Diencephalon (tissue), 1 donor: ENCODE measurements at places on chromosomes 4 and X. TPM values are rescaled to one million over a fixed set of nuclear protein-coding genes. Genes with fewer than 3 reads are reported as not detected.

PTCHD1 gene
- total RNA-seq, result 11.5 TPM

LDB2 gene
- total RNA-seq, result 99.4 TPM

CYBB gene
- total RNA-seq, result 19.6 TPM

PLP1 gene
- total RNA-seq, result 43.8 TPM

NIPAL1 gene
- total RNA-seq, result 3.0 TPM

CT45A2 gene
- not detected for total RNA-seq
